ENCODE measurements at places on chromosomes 11 and 22.
A peak's percentile ranks its signal among the peaks of the same experiment; 100 is the strongest.

DNA sequence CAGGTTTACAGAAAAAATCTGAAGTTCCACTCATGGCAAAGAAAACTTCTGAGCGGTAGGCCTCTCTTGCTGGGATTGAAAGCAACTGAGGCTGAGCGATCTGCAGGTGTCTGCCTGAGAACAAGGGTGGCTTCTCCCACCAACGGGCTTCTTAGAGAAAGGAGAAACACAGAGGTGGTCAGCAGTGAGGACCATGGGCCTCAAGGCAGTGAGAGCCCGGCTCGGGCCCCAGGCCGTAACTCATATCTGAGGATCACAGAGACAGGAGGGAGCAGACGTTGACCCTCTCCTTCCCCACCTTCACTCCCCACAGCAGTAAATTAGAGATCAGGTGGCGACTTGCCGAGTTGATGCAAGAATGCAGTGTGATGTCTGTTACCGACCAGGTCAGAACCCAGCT is 50.9 kb upstream of the RTL6 start:
- H3K27ac ChIP-seq: no peak overlapping the region
- no peak overlapping the region for H3K4me3 ChIP-seq
- no peak for ATAC-seq

GRCh38 chr11:128467610-128468041 is 119.7 kb downstream of the ETS1 start:
- H3K27ac ChIP-seq: peak overlapping the region; percentile 95
- no peaks in the 10 kb centered on the region for H3K27me3 ChIP-seq
- peaks cover 98% of the 10 kb centered on the region for H3K4me1 ChIP-seq
- no peak for ATAC-seq
- peaks cover 70% of the 10 kb centered on the region for H3K36me3 ChIP-seq

DNA sequence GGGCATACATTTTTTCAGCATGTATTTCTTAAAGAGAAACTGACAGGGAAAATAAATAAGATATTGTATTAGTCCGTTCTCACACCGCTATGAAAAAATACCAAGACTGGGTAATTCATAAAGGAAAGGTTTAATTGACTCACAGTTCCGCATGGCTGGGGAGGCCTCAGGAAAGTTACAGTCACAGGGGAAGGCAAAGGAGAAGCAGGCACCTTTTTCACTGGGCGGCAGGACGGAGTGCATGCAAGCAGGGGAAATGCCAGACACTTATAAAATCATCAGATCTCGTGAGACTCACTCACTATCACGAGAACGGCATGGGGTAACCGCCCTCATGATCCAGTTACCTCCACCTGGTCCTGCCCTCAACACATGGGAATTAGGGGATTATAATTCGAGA is 44.2 kb downstream of the PPFIA1 start:
- H3K27ac ChIP-seq: peak overlapping the region; percentile 80
- peak; percentile 83 for ATAC-seq
- H3K4me3 ChIP-seq: peak overlapping the region; percentile 50
- H3K36me3 ChIP-seq: peaks cover 46% of the 10 kb centered on the region
- no peaks in the 10 kb centered on the region for H3K27me3 ChIP-seq

DNA sequence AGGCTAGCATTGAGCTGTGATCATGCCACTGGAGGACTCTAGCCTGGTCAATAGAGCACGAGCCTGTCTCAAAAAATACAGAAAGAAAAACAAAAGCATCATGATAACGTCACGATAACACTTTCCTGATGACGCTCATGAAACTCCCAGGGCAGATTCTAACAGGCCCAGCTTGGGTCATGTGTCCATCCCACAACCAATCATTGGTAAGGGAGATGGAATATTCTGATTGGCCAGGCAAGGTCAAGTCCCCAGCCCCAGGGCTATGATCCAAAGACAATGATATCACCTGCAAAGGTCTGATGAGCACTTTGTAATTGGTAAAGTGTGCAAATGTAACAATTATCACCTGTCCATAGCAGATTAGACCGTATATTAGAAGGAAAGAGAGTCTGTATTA is 21.5 kb upstream of the DDX6 start:
- H3K36me3 ChIP-seq: no peaks in the 10 kb centered on the region
- H3K27me3 ChIP-seq: no peaks in the 10 kb centered on the region
- H3K27ac ChIP-seq: peak overlapping the region; percentile 60

GRCh38 chr11:7511401-7511800 is 2.4 kb upstream of the PPFIBP2 start:
- H3K27me3 ChIP-seq: no peaks in the 10 kb centered on the region
- peaks cover 10% of the 10 kb centered on the region for H3K36me3 ChIP-seq
- H3K4me1 ChIP-seq: peaks cover 60% of the 10 kb centered on the region
- no peak for ATAC-seq

DNA sequence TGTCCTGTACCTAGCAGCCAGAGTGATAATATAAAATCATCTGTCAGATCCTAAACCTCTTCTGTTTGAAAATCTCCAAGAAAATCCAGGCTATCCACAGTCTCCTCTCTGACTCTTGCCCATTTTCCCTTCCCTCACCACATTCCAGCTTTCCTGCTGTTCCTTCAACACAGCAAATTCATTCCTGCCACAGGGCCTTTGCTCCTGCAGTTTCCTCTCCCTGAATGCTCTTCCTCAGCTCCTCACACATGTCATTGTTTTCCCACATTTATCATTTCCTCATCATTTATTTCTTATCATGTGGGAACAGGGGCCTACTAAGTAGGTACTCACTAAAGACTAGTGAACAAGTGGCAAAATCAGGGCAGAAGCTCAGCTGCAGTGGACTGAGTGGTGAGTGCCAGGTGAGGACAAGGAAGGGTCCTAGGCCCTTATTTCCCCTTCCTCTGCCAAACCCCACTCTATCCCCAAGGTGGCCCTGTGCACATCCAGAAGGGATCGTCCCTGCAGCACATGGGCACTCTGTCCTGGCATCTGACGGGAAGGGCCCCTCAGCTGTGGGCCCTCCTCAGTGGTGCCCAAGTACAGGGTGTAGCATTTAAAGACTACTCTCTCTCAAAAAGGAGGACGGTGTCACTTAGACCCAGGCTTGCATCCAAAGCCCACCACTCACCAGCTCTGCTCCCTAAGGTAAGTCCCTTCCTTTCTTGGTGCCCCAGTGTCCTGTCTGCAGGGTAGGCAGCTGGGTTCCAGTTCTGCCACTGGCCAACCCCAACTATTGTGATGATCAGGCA is 2.0 kb downstream of the LRRC32 start:
- H3K27me3 ChIP-seq: peaks cover 56% of the 10 kb centered on the region
- ATAC-seq: no peak
- peaks cover 56% of the 10 kb centered on the region for H3K36me3 ChIP-seq

- peaks cover 17% of the 10 kb centered on the region for H3K4me1 ChIP-seq
- H3K27me3 ChIP-seq: no peaks in the 10 kb centered on the region
- H3K27ac ChIP-seq: peak overlapping the region; percentile 42
- no peak for ATAC-seq
- peaks cover 58% of the 10 kb centered on the region for H3K36me3 ChIP-seq
Measured at GRCh38 chr22:38299770-38300102, 17.5 kb downstream of the CSNK1E start.

GRCh38 chr22:26576026-26576680 is 13.8 kb downstream of the TPST2 start:
- no peak for ATAC-seq
- peaks cover 46% of the 10 kb centered on the region for H3K4me1 ChIP-seq
- H3K27me3 ChIP-seq: no peaks in the 10 kb centered on the region

DNA sequence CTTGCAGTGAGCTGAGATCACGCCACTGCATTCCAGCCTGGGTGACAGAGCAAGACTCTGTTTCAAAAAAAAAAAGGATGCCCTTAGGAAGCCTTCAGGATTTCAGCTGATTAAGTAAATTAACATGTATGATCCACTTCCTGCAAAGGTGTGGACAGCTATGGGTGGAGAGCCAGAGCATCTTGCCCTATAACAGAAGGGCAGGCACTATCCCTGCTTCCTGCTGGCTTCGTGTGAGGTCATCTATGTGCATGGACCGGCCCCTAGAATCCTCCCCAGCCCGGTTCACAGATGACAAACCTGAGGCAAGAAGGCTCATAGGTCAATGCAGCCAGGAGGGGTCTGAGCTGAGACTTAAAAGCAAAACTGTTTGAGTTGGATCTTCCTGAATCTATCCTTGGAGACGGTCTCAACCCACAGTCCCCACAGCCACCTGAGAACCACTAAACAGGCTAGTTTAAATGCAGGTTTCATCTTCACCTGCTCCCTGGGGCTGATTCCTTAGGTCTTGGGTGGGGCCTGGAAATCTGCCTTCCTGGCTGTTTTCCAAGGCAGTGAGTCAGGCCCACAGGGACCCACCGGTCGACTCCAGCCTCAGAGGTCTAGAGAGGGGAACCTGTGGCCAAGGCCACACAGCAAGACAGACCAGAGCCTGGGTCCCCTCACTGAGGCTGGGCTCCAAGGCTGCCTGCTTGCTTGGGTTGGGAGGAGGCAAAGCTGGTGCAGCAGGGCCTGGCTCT is 55.2 kb upstream of the MPEG1 start:
- no peak for ATAC-seq
- peaks cover 92% of the 10 kb centered on the region for H3K4me1 ChIP-seq
- no peaks in the 10 kb centered on the region for H3K27me3 ChIP-seq

- peak overlapping the region; percentile 98 for H3K27ac ChIP-seq
- H3K36me3 ChIP-seq: peaks cover 21% of the 10 kb centered on the region
- ATAC-seq: no peak
- H3K27me3 ChIP-seq: no peaks in the 10 kb centered on the region
Measured at GRCh38 chr22:26534171-26534855, 22.0 kb upstream of the TFIP11 start.
